ENCODE measurements at places on chromosomes 6 and 20. TPM values are rescaled to one million over a fixed set of nuclear protein-coding genes. Genes with fewer than 3 reads are reported as not detected.

DNA sequence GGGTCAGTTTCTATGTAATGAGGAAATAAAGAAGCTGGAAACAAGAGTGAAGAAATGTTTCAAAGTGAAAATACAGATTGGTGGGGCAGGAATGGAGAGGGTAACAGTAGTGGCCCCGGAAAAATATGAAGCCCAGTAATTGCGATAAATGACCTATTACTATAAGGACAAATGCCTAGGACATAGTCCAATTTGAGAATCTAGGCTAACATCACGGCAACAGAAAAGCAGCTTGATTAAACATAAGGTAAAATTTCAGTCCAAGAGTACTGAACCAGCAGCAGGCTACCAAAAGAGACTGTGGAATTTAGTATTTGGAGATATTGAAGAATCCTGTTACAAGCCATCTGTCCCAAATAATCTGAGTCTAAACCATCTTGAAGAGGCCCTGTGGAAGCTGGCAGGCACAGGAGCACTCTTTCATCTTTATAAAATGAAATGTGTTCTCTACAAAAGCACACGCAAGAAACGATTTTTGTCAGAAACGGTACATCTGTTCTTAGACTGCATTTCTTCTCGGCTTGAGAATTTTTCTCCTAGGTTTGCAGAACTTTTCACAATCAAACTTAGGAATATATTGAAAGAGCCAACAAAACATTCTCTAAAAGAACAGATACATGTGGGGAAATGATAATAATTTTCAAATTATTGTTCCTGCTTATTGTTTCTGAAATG is 49.3 kb downstream of the ELOVL5 start:
- H3K36me3 ChIP-seq: no peaks in the 10 kb centered on the region
- H3K27ac ChIP-seq: peak overlapping the region; percentile 4
- no peak for DNase-seq

DNA sequence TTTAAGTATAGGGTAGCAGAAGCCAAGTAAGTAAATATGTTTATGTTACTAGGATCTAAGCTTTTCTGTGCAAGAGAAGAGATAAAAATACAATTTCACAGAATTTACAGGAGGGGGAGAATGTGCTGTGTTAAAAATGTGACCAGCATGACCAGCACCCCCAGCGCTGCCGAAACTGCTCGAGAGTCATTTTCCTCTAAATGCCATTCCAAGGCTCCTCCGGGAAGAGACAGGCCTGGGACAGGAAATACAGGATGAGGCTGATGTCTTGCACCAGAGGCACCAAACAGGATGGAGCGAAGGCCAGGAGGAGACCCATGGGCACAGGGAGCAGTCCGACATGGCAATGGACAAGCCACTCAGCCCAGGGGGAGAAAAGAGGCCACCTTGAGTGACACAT is 21.1 kb downstream of the TAF4 start:
- no peaks in the 10 kb centered on the region for H3K27me3 ChIP-seq
- DNase-seq: no peak
- H3K4me3 ChIP-seq: no peak overlapping the region
- H3K4me1 ChIP-seq: peaks cover 12% of the 10 kb centered on the region
- H3K27ac ChIP-seq: no peak overlapping the region
- H3K36me3 ChIP-seq: no peaks in the 10 kb centered on the region

Gene ZSCAN26
- 8.0 TPM for polyA plus RNA-seq

Gene TXLNB
- 1.8 TPM for polyA plus RNA-seq

Data from psoas muscle (tissue), 8 donors.